CD4-positive, alpha-beta T cell treated with Interleukin-17A for 1 hour (primary cell): ENCODE measurements at places on chromosomes 1 and 21.

DNA sequence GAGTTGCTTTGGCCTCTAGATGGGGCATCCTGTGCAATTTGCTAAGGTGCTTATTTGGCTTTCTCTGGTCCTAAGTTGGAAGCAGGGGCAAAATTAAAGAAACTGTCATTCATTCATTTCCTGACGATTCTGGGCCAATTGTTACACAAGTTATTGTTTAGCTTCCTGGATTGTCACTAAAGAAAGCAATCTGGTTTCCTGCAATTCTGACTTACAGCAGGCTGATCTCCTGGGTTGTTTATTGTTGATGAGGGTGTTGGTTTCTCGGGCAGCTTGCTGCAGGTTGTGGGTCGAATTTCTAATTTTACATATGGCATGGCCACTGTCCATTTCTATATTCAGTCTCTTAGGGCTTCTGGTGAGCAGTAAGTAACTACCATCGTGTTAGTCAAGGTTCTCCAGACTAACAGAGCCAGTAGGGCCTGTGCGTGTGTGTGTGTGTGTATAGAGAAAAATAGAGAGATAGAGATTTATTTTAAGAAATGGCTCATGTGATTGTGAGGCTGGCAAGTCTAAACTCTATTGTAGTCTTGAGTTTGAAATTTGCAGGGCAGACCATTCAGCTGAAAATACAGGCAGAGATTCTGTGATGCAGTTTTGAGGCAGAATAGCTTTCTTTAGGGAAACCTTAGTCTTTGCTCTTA, 30.4 kb downstream of the CTH start:
- no peak for DNase-seq

GRCh38 chr1:179709841-179710329, 33.2 kb upstream of the FAM163A start:
- peak; percentile 74 for DNase-seq

GRCh38 chr1:10866321-10867093, 70.1 kb upstream of the CASZ1 start:
- no peak for DNase-seq

DNA sequence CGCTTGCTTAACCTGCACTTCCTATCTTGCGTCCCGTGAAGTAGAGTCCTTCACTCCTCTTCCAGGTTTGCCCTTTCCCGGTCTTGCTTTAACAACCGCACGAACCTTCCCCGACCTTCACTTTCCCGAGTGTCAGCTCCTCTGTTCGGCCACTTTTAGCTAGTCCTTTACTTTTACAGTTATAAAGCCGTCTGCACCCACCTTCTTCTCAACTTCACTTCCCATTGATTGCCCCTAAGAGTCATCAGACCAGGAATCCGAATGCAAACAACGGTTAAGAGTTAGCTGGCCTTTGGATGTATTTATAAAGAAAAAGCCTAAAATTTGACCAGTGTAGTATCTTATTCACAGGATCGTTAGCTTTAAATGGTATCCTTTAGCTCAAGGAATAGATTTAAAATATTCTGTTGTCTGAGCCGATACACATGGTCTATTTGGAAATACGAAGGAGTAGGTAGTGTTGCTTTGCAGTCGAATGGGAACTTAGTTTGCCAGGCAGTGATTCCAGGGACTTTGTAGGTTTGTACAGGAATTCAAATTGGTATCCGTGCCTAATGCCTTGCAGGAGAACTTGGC, 1.4 kb downstream of the PPP2R5A start:
- no peak for DNase-seq

DNA sequence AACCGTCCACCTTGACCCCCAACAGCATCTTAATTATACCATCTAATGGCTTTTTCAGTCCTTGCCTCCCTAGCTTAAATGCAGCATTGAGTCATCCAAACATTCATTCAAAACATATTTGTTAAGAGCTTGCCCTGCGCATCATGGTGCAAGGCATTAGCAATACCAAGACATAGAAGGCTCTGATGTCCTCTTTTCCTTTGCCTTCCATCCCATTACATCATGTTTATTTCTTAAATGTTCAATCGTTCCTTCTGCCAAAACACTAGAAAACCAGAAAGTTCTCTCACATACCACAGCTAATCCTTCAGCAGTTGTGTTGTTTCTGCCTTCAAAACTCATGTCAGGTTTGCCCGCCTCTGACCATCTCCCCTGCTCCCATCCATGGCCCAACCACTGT, 29.8 kb upstream of the VTCN1 start:
- DNase-seq: no peak

DNA sequence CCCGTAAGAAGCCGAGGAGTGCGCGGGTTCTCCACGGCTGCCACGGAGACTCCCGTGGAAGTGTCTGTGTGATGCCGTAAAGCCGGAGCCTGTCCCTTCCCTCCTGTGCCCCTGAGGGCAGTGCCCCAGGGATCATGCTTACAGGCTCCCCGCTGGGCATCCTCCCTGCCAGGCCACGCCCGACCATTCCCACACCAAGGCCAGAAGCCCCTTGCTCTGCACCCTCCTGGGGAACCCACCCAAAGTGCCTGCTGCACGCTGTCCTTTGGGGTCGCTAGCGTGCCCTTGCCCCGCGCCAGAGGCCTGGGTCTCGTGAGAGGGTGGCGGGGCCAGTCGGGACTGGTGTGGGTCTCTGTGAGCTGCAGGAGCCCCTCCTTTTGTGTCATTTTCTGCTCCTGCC, 228.5 kb upstream of the C1orf174 start:
- DNase-seq: no peak

DNA sequence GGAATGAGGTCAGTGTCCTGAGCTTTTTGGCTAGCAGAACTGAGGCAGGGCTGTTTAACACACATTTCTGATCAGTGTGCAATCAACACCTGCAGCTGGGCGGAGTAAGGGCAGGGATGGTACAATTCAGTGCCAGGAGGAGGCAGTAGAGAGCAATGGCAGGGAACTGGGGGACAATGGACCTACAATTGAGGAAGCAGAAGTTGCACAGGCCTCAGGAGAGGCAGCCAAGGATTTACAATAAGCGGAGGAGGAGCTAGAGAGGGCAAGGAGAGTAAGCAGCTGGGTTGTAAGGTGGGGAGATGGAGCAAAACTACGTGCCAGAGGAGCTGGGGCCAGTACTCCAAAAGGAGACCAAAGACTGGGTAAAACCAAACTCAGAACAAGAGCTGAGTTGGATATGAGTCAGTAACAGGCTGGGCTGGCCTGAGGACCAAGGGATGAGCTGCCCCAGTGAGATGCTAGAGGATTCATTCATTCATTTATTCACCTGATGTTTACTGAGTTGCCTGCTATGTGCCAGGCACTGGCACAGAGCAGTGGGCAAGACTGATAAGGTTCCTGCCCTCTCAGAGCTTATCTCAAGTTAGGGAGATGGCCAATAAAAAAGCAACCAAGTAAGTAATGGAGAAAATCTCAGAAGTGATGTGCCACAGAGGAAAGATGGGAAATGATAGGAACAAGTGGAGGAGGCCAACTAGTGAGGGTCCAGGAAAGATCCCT, 10.4 kb upstream of the GALE start:
- peak; percentile 70 for DNase-seq

DNA sequence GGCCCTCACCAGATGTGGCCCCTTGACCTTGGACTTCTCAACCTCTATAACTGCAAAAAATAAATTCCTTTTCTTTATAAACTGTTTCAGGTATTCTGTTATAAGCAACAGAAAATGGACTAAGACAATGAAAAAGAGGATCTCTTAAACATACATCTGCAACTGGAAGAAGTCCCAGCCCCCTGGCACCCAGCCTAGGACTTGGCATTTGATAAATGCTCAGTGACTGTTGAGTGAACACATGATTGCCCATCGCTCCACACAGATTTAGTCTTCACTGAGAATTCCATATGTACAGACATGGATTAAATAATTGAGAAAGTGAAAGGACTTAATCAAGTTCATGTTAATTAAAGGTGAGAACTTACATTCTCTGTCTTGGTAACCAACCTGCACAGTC, 344.9 kb upstream of the RUNX1 start:
- no peak for DNase-seq

DNA sequence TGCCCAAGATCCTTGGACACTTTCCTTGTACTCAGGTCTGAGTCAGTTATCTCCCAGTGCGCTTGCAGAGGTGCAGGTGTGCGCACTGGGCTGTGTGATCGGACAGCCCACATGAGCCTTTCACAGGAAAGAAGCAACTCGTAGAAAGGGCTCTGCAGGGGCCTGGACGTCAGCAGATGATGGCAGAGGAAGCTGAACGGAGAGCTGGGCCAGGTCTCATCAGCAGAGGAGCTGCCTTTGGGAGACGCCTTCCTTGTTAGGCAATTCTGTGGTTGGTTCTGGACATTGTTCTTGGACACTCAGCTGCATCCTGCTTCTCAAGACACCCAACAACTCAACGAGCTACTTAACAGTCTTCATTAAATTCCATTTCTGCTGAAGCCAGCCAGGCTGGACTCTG, 7.5 kb upstream of the PROK1 start:
- no peak for DNase-seq

- DNase-seq: no peak
These were observed 31.7 kb upstream of the KLF17 start for GRCh38 chr1:44086692-44087474.

DNA sequence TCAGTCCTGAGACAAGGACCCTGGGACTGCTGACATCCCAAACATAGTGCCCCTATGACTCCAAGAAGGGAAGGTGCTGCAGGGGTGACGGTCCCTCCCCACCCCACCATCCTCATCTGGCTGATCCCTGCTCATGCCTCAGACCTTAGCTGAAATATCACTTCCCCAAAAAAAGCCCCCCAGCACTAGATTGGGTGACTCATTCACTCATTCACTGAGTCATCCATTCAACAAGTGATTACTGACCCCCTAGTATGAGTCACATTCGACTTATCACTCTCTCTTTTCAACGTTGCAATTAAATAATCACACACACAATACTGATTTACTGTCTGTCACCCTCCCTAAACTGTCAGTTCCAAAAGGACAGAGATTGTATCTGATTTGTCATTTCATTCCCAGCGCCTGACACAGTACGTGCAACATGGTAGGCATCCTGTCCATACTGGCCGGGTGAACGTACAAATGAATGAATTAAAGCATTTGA, 48.6 kb downstream of the HIVEP3 start:
- no peak for DNase-seq

GRCh38 chr1:219587801-219588561, 24.9 kb downstream of the ZC3H11B start:
- no peak for DNase-seq

GRCh38 chr1:157279138-157279801, 141.1 kb upstream of the ETV3 start:
- DNase-seq: no peak

DNA sequence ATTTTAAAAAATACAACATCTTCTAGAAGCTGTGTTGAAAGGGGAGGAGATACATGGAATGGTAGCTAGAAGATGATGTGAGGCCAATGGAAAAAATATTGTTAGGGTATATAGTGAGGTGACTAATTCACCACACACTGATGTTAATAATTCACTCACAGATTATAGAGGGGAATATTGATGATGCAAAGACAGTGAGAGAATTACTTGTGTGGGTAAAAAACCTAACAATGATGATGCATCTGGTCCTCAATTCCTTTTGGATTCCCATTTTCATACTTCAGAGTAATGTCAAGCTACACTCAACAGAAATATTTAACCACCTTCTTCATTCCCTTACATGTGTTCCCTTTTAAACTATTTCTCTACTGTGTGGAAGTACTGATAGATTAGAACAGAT, 169.5 kb upstream of the DPYD start:
- no peak for DNase-seq

- no peak for DNase-seq
These were observed 49.4 kb downstream of the ADCY10 start for GRCh38 chr1:167864392-167865032.
